ENCODE measurements at places on chromosomes 5 and 9.

DNA sequence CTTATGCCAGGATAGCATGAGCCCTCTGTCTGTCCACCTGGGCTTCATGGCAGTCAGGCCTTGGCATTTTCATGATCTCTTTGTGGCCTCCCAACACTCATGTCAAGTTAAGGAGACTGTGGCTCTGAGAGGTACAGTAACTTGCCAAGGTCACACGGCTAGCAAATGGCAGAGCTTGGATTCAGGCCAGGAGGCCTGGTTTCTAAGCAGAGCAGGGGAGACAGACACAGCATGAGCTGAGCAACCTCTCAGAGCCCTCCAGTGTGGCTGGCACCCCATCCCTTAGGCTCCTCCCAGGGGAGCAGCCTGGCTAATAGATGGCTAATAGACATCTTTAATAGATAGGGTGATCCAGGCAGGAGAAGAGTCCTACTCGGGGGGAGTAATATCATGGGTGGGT is 4.1 kb downstream of the SYNPO start:
- no peak for DNase-seq

DNA sequence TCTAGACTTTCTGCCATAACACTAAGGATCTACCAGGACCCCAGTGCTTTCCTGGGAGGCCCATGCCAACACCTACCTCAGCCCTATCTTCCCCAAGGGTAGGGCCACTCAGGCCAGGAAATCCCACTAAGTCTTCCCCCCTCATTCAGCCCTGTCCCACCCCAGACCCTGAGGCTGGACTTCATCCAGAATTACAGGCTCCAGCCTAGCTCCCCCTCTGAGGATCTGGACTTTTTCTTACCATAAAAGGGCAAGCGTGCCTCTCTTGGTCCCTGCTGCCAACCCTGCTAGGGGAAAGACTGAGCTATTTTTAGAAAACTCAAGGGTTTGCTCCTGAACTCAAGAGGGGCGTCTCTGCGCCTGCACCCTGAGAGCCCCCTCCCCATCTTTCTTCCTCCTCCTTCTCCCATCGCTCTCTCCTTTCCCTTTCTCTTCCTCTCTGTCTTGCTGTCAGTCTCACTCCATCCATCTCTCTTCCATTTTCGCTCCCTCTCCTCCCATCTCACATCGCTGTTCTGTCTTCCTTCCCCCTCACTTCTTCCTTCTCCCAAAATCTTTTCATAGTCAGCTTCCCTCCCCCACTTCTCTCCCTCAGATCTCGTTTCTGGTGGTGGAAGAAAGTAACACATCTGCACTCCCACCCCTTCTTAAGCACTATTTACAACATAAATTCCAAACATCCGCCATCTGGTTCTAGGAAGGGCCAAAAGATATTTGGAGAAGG is 38.1 kb upstream of the IL17B start:
- DNase-seq, result no peak

DNA sequence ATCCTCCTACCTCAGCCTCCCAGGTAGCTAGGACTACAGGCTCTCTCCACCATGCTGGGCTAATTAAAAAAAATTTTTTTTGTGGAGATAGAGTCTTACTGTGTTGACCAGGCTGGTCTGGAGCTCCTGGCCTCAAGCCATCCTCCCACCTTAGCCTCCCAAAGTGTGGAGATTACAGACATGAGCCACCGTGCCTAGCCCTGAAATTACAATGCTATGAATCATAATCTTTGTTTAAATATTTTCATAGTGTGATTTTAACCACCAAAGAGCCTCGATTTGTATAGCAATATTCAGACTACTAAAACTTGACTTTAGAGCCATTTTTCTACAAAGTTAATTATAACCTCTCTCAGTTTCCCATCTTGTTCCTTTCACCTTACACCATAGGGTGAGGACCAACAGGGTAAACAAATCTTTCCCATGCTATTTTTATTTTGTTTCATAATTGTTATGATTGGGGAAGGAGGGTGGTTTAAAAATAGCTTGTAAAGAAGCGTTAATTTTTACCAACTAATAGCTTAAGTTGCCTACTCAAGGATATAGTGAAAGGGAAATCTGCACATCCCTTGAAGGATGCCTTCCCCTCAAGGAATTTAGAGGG is 32.7 kb downstream of the UBE2D2 start:
- DNase-seq, result no peak

DNA sequence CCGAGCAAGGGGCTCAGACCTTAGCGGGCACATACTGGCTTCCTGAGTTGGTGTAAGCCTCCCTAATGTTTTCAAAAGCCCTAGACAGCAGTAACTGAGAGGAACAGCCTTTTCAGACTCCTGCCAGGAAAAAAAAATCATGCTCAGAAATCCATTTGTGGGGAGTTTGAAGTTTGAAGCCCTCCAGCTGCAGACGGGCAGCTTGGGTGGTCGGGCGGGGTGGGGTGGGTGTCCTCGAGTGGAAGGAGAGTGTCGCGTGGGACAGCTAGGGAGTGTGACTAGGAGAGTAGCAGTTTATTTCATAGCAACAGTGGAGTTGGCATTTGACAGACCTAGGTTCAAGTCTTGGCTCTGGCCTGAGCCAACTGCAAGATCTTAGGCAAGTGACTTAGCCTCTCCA is 90.7 kb upstream of the PITX1 start:
- no peak for DNase-seq

GRCh38 chr9:32294106-32294505 is 90.3 kb upstream of the ACO1 start:
- DNase-seq, result no peak

- DNase-seq, result no peak
Observed at GRCh38 chr5:164741376-164741775, 1236.0 kb downstream of the MAT2B start.

DNA sequence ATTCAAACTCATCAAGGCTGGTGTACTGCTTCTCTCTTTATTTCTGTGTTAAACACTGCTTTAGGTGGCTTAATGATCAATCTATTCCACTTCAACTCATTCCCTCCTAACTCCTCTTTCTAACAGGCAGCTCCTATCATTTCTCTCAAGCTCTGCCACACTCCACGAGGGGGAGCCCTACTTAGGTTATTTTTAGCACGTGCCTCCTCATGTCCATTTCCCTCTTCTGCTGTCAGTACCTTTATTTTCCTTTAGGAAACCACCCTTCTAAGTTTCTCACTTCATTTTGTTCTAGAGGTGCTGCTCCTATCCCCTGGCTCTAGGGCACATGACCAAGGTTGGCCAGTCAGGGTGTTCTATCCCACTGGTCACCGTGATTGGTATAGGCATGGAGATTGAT is 6.7 kb upstream of the BRINP1 start:
- no peak for DNase-seq

- no peak for DNase-seq
Observed at GRCh38 chr9:9881692-9882091, 731.1 kb downstream of the PTPRD start.

- DNase-seq, result peak; percentile 4
Observed at GRCh38 chr9:81182431-81182830, 506.9 kb downstream of the TLE1 start.

GRCh38 chr5:138528744-138529469 is 14.1 kb downstream of the ETF1 start:
- DNase-seq, result no peak

GRCh38 chr9:9412241-9412640 is 1200.6 kb downstream of the PTPRD start:
- no peak for DNase-seq

GRCh38 chr9:76594764-76595424 is 135.9 kb downstream of the GCNT1 start:
- no peak for DNase-seq

DNA sequence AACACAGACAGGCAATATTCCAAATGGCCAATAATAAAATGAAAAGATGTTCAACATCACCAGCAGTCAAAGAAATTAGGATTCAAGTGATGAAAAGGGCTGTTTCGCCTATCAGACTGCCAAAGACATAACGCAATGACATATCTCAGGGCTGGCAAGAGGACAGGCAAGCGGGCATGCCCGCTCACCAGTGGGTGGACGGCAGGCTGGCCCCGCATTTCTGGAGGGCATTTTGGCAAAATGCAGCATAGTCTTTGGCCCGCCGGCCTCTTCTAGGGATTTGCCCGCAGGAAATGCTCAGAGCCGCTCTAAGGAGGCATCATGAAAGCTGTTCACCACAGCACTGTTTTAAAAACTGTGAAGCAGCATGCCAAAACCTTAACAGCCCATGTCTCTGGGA is 1.4 kb upstream of the PPP1R26 start:
- no peak for DNase-seq

DNA sequence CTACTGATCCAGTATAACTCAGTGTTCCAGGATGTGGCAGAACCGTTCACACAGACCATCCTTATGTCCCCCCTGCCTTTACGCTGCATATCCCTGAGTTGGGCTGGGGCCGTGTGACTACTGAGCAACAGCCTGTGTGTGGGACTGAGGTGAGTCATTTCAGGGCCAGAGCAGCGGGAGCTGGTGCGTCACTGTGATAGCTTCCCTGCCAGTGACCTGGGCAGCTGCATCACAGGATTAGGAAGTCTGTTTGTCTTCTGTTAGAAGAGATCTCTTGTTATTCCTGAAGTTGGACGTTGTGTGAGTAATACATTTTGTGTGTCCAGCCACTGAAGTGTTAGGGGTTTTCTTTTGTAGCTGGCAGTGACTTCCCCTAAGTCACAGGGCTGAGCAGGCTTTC is 35.6 kb downstream of the TPPP start:
- no peak for DNase-seq

- no peak for DNase-seq
Observed at GRCh38 chr9:108569624-108570023, 286.2 kb downstream of the ACTL7B start.

GRCh38 chr5:83900306-83900705 is 179.7 kb upstream of the HAPLN1 start:
- no peak for DNase-seq
